Fibroblast of skin of left quadriceps (primary cell): ENCODE measurements at places on chromosomes 2 and 18.
A peak's percentile ranks its signal among the peaks of the same experiment; 100 is the strongest.

GRCh38 chr2:218993345-218994315, at the start of gene CRYBA2:
CRYBA2 (minus strand) TSS chr2:218993422; CDS start chr2:218993176, 246 bp downstream.
- no peak for DNase-seq

DNA sequence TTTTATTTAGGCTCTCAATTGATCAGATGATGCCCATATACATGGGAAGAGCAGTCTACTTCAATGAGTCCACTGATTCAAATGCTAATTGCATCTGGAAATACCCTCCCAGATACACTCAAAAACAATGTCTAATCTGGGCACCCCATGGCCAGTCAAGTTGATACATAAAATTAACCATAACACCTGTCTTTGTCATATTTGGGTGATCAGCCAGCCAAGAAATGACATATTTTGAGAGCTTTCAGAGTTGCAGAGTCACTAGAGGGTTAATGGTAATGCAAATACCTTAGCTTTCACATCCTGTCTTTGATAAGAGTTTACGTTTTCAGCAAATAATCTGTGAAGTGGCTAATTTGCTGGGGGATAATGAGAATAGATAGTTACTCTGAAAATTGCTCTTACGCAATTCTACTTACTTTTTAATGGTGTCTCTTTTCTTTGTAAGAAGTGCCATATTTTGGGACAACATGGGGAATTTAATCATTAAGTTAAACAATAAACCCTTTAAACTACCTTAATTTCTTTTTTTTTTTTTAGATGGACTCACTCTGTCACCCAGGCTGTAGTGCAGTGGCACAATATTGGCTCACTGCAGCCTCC, 49.1 kb downstream of the CCDC195 start:
- DNase-seq, result no peak

GRCh38 chr18:43129946-43130524, 14.6 kb upstream of the RIT2 start:
- DNase-seq, result no peak

DNA sequence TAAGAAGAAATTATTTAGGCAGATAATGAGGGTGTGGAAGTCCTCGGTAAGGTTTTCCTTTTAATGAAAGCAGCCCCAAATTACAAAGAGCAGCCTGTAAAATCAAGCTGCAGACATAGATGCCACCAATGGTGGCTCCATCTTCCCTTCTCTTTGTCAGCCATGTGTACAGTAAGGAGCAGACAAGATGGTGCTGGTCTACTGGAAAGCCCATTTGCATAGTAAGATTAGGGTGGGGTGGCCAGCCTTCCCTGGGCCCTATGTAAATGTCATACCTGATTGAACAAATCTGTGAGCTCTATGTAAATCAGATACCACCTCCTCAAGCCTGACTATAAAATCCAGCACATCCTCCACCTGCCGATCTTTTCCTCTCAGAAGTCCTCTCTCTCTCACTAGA, 154.4 kb upstream of the SERTAD2 start:
- DNase-seq, result no peak

DNA sequence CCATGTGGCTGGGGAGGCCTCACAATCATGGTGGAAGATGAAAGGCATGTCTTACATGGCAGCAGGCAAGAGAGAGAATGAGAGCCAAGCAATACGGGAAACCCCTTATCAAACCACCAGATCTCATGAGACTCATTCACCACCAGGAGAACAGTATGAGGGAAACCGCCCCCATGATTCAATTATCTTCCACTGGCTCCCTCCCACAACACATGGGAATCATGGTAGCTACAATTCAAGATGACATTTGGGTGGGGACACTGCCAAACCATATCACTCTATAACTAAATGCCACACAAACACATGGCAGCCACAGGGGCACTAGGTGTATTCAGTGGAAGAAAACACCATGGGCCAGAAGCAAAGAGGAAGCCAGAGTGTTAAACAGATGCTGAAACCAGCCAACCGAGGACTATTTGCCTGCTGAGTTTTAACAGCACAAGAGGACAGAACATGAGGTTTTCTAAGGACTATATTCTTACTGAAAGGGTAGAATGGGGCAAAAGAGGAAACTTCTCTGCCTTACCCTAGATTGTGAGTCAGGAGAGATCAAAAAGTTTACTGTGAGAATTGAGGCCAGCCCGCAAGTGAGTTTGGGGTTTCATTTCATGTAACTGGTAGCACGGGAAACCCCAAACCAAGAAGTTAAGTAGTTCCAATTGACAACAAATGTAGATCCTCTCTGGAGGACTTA, 49.2 kb downstream of the SIGLEC15 start:
- no peak for DNase-seq

DNA sequence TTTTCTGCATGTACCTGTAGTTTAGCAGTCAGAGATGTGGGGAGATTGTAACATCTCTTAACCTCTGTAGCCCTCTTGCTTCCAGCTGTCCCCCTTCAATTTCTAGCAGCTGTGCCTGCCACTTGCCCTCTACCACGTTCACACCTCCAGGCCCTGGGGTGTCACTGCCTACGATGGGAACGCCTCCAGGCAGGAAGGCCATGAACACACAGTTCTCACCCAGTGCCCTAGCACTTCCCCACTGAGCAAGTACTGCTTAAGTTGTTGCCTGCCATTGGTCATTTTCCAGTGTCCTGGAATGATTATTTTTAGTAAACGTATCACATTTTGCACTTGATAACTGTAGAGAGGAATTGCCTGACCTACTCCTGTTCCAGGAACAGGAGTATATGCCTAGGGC, 77.1 kb upstream of the B3GNT7 start:
- DNase-seq, result no peak

GRCh38 chr2:230758566-230759480, 46.2 kb downstream of the CAB39 start:
- peak; percentile 85 for DNase-seq
